ENCODE measurements at places on chromosomes 1 and 21.
A peak's percentile ranks its signal among the peaks of the same experiment; 100 is the strongest.

DNA sequence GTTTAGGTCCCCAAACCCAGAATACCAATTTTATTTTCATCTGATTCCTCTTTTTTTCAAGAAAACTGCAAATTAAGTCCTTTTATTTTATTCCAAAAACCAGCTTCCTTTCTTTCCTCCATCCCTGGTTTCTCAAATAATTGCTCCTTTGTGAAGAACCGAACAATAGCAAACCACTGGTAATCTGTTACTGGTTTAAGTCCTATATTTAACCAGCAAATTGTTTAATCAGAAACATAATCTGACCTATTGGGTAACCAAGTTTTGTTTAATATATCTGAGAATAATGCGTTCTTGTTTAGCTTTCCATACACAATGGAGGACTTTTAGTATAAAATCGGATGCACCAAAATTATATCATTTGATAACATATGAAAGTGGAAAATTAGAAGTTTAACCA is 13.2 kb upstream of the DDR2 start:
- DNase-seq = no peak

DNA sequence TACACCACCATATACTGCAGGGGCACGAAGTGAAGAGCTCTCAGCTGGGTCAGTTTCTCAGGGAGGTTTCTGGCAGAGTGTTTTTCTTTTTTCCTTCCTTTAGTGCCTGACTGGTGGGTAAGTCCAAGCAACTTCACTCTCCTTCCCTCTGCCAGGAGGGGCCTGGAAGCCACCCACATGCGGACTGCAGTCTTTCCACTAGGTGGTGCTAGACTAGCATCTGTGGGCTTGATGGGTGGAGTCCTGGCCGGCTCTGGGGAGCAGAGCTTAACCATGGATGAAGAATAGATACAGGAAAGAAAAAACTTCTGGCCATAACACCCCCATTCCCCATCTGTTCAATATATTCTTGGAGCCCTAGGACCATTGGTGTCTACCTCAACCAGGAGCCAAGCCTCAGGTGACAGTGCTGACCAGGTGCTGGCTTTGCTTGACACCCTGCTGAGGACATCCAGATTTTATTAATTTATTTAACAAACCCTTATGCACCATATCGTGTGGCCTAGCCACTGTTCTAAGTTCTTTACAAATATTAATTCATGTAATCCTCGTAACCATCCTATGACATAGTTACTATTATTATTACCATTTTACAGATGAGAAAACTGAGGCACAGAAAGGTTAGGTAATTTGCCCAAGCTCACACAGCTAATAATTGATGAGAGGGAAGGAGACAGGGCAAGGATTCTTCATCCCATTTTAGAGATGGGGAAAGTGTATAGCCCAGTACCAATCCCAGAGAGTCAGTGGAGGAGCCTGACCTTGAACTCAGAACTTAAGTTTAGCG is 126.7 kb upstream of the CSF3R start:
- DNase-seq = peak; percentile 22

DNA sequence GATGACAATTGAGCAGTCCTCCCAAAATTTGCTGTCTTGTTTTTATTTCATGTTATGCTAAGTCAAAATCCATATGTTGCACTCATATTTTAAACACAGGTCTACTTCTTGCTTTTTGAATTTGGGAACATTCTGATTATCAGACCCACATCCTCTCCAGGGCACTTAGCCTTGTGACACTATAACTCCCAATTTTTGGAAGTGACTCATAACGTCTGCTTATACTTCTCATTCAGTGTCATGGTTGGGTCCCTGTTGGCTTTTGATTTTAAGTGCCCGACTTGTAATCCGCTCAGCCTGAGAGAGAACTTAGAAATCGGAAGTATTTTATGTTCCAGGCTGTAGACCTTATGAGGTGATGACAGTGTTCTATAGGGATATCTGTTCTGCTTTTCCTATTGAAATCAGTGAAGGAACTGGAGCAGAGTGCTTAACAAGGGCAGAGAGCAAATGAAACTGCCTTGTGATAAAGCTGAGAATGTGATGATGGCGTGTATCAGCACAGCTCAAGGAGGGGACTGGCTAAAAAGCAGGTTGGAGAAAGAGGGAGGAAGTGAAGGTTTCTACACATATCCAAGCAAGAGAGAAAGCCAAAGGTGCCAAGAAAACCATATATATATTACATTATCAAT is 136.0 kb downstream of the HLX start:
- no peak for DNase-seq

- DNase-seq = no peak
These were observed 154.5 kb downstream of the PEX14 start for GRCh38 chr1:10629091-10629815.

- peak; percentile 70 for DNase-seq
These were observed 87.4 kb downstream of the FASLG start for GRCh38 chr1:172746091-172746949.

DNA sequence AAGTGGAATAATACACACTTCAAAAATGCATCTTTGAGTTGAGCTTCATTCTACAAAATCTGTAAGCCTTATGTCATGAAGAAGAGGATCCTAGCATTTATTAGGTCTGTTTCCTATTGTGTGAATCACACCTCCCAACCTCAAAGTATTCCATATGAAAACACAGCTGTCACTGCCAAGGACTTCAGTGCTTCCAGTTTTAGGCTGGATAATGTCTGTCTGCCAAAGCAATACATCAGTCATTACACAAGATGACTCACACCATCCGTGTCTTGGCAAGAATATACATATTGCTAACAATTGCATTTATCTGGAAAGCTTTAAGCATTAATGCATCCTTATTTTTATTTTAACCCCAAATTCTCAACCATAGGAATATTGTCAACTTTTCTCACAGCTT is 125.7 kb upstream of the TMPRSS15 start:
- no peak for DNase-seq

DNA sequence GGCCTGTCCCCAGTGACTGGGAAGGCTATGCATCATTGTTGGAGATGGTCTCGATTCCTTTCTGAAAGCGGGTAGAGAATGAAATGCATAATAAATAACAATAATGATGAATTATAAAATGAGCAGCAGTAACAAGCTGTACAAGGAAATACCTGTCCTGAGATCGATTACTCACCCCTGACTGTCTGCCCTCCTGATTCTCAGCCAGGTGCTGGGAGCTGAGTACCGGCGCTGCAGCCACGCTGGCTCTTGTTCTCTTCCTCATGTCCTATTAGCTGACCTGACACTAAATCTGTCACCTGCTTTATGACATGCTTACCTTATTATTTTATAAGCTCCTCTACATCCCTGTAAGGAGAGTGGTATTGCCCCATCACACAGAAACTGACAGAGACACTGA is 3.4 kb downstream of the AGPAT3 start:
- no peak for DNase-seq

DNA sequence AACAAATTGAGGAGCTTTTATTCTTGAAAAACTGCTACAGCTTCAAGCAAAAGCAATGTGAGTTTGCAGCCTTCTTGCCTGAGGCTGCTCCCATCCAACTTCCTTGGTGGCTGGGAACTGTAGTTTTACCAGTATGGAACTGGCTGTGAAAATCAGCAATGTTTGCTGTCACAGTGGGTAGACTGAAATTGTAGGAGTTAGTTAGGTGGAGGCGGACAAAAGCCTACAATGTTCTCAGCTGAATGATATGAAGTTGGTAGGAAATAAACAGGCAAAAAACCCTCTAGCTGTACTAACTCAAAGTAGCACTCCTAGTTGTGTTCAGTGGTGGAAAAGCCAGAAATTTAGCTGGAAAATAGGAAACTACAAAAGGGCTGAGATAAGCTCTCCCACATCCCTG is 18.5 kb downstream of the HAX1 start:
- DNase-seq = no peak

DNA sequence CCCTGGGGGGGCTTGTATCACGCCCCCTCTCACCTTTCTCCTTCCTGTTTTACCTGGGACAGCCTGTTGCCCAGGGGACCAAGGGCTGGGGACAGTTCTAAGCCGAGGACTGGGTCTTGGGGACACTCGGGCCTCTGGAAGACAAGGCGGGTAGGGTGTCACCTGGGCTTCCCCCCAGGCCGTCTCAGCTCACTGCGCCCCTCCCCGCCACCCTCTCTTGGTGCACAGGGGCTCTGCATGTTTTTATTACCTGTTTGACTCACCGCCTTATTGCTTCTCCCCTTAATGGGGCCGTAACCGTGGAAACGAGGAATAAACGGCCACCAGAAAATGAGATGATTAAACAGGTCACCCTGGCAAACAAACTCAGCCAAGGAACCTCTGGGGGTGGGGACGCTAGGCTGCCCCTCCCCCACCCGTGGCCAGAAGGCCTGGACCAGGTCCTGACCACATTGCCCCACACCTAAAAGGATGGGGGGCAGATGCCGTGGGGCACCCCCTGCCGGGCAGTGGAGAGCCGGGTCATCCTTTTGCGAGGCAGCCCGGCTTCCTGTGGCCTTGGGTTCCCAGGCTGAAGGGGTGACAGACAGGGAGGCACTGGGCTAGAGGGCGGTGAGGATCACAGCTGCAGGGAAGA is 109.9 kb downstream of the CASZ1 start:
- DNase-seq = no peak

- no peak for DNase-seq
These were observed 50.3 kb downstream of the CHD1L start for GRCh38 chr1:147292631-147293251.

- no peak for DNase-seq
These were observed 27.9 kb downstream of the UTP25 start for GRCh38 chr1:209855623-209856022.

- no peak for DNase-seq
These were observed 273.7 kb downstream of the SRGAP2C start for GRCh38 chr1:121458291-121459048.

DNA sequence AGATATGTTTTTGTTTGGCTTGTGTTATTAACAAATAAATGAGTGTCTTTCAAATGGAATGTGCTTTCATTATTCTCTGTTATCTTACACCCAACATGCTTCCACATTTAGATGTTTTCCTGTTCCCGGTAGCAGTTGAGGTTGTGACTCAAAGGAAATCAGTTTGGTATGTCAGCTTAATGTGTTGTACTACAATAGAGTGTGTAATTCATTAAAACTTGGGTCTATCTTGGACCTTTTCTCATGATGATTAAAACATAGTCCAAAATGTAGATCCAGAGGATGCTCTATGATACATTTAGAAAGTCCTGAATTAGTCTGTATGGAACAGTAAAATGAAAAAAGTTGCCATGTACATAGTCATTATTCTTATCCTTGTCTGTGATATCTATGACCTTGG is 26.7 kb downstream of the RTCA start:
- no peak for DNase-seq

- DNase-seq = no peak
These were observed 17.2 kb downstream of the LGALS8 start for GRCh38 chr1:236540813-236541465.

GRCh38 chr1:62234688-62235087 is 40.0 kb downstream of the L1TD1 start:
- DNase-seq = no peak

DNA sequence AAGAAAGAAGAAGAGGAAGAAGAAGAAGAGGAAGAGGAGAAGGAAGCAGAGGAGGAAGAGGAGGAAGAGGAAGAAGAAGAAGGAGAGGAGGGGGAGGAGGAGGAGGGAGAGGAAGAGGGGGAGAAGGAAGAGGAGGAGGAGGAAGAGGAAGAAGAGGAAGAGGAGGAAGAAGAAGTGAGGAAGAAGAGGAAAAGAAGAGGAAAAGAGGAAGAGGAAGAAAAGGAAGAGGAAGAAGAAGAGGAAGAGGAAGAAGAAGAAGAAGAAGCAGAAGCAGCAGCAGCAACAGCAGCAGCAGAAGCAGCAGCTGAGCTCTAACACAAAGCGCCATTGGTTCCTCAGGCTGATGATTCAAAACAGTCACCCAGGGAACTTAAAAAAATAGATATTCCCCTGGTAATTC is 34.0 kb downstream of the DNAI4 start:
- no peak for DNase-seq

GRCh38 chr1:59142311-59143132 is 154.4 kb upstream of the FGGY start:
- DNase-seq = no peak

GRCh38 chr1:43980255-43981134 is 1.5 kb downstream of the B4GALT2 start:
- DNase-seq = no peak

GRCh38 chr1:220962031-220962751 is 82.9 kb downstream of the HLX start:
- no peak for DNase-seq

DNA sequence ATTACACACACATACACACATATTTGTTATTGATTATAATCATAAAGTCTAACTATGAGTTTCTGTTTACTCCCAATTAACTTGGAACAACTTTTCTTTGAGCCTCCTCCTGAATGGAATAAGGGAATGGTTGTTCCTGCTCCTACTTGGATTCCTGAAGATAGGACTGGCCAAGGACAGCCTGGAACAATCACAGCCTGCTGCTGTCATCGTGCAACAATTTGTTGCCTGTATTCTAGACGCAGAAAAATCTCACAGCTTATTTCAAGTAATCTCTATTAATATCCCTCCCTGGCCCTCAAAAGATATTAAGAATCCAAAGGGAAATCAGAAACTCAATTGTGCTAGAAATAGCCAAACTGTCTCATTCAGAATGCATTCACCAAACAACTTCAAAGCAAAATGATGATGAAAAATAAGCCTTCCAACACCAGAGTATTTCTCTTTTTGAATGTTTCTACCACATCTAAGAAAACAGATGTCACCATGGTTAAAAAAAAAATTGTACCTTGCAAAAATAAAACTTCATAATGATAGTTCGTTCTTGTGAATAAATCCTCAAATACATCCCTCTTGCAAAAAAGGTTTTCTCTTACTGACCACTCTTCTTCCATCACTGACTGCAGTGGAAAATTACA is 30.9 kb downstream of the RCAN1 start:
- DNase-seq = no peak

DNA sequence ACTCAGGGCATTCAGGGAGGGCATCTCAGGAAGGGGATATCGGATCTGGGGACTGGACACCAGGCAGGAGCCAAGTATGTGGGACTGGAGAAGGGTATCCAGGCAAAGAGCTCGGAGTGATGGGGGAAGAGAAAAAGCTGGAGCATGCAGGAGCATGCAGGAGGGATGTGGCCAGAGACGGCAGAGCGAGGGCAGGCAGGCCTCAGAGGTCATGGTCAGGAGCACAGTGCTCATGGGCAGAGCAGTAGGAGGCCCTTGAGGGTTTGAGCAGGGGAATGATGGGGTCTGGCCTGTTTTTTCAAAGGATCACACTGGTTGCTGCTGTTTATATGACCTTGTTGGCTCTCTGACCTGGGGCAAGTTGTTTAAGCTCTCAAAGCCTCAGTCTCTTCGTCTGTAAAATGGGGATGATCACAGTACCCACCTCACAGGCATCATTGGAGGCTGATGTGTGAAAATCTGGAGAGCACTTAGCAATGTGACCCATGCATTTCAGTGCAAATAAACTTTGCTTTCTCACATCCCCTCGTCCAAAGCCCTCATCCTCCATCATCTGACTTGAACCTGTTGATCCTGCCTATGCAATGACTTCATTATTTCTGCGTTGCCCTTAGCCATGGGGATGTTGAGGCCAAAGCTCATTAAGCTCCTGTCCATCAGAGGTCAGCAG is 273.1 kb downstream of the MATN1 start:
- DNase-seq = no peak

GRCh38 chr1:113534130-113534817 is 144.0 kb downstream of the MAGI3 start:
- DNase-seq = no peak

Data from stimulated activated effector memory CD8-positive, alpha-beta T cell treated with anti-CD3 and anti-CD28 coated beads, Interleukin-12 subunit alpha, Interleukin-12 subunit beta, amount 100 ng/mL, for 72 hours (primary cell).